Activated CD4-positive, alpha-beta T cell treated with anti-CD3 and anti-CD28 coated beads, Interleukin-2, amount 10 ng/mL, durations not matched to agents 7 days and 5 days (primary cell): ENCODE measurements at places on chromosomes 7 and 10. TPM values are rescaled to one million over a fixed set of nuclear protein-coding genes. Genes with fewer than 3 reads are reported as not detected.

The GIMAP2 gene
- 97.7 TPM for total RNA-seq

The ENKUR gene
- not detected for total RNA-seq

The C10orf53 gene
- not detected for total RNA-seq

DNA sequence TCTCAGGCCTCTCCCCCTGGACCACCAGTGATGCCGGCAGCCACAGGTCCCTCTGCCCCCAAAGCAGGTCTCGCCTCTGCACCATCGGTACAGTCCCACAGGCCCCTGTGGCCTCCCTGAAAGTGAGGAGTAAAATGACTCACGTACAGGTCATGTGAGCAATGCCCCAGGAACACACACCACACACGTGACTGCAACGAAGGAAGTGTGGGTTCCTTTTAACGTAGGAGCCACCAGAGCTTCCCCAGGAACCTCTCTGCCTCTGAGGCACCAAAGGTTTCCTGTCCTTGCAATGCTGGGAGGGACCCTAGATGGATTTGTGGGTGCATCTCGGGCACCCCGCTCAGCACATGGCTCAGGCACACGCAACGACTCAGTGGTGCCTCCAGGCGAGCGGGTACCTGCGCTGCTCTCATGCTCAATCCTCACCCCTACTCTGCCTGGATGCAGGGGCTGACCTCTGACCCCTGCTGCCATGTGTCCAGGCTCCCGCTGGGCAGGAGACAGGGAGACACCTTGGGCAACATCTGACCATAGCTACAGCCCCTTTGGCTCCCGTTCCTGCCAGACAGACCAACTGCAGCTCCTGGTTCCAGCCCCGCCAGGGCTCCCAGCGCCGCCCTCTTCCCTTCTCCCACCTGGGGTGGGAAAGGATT lies 120.7 kb downstream of the PRKAG2 start:
- peak; percentile 72 for DNase-seq
- H3K27me3 ChIP-seq: no peaks in the 10 kb centered on the region
- peak overlapping the region; percentile 92 for H3K27ac ChIP-seq
- H3K4me1 ChIP-seq: peaks cover 24% of the 10 kb centered on the region
- H3K4me3 ChIP-seq: peak overlapping the region; percentile 47

- no peak overlapping the region for H3K4me3 ChIP-seq
- no peak for DNase-seq
- no peaks in the 10 kb centered on the region for H3K36me3 ChIP-seq
- H3K27me3 ChIP-seq: no peaks in the 10 kb centered on the region
- no peaks in the 10 kb centered on the region for H3K4me1 ChIP-seq
Observed at GRCh38 chr10:7572391-7572790, 94.4 kb downstream of the ITIH5 start.

GRCh38 chr10:111273235-111273634 lies 196.4 kb downstream of the ADRA2A start:
- no peak for DNase-seq
- no peak overlapping the region for H3K4me3 ChIP-seq

DNA sequence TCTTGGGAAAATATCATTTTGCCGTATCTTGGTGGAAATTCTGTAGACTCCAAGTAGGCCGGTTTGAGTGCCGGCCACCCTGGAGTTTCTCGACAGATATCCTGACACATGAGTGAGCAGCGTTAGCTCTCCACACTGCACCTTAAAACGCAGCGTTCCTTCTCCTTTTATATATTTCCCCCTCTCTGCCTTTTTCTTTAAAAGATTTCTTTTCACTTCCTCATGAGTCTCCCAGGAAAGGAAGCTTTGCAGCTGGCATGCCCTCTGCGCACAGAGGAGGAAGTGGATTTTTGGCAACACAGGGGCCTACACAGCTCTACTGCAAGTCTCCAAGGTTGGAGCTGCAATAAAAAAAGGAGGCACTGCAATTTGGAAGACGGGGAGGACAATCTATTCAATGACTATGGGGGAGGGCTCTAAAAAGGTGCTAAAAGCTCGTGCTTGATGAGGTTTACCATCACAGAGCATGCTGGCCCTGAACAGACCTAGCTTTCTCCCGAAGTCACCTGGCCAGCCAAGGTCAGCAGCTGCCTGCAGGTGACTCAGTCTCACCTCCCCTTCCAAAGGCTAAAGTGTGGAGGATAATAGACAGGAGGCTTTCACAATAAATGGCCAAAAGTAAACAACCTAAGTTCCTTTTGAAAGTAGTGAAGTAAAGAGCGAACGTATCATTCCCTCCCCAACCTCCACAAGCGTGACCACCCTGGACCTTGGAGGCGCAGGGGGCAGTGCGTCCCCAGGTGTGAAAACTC lies 252.8 kb downstream of the ZMYND11 start:
- peaks cover 2% of the 10 kb centered on the region for H3K36me3 ChIP-seq
- no peaks in the 10 kb centered on the region for H3K27me3 ChIP-seq
- H3K4me1 ChIP-seq: no peaks in the 10 kb centered on the region
- no peak overlapping the region for H3K27ac ChIP-seq

DNA sequence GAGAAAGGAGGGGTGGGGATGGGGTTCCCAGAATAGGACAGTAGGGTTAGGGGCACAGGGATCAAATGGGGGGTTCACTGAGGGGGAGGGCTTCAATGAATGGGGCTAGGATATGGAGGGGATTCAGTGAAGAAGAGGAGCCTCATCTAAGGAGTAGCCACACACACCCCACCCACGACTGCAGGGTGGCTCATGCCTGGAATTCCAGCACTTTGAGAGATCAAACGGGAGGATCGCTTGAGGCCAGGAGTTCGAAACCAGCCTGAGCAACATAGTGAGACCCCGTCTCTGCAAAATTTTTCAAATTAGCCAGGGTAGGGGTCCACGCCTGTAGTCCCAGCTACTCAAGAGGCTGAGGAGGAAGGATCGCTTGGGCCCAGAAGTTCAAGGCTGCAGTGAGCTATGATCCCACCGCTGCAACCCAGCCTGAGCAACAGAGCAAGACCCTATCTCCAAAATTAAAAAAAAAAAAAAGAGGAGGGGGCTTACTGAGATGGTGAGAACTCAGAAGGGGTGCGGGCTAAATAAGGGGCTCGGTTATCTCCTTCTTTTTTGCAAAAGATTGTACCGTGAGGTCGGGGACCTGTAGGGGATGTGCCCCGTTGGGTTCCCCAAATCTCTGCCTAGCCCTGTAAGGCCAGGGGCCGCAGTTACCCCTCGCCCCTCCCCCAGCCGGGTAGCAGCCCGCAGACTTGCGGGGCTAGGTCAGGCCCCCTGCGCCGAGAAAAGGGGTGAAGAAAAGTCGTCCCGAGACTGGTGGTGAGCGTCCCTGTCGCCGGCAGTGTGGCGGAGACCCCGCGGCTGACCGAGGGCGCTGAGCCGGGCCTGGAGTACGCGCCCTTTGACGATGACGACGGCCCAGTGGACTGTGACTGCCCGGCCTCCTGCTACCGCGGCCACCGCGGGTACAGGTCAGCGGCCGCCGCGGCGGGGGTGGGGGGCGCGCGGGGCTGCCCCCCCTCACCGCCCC lies 43.1 kb upstream of the HSPB1 start:
- peaks cover 25% of the 10 kb centered on the region for H3K27me3 ChIP-seq
- no peak overlapping the region for H3K4me3 ChIP-seq
- no peak overlapping the region for H3K27ac ChIP-seq
- peaks cover 3% of the 10 kb centered on the region for H3K4me1 ChIP-seq
- no peak for DNase-seq

GRCh38 chr10:44386546-44387052 lies 1.7 kb upstream of the CXCL12 start:
- peaks cover 4% of the 10 kb centered on the region for H3K4me1 ChIP-seq
- no peaks in the 10 kb centered on the region for H3K36me3 ChIP-seq
- no peak overlapping the region for H3K27ac ChIP-seq
